ENCODE measurements at places on chromosomes 7 and 10. TPM values are rescaled to one million over a fixed set of nuclear protein-coding genes. Genes with fewer than 3 reads are reported as not detected.

DNA sequence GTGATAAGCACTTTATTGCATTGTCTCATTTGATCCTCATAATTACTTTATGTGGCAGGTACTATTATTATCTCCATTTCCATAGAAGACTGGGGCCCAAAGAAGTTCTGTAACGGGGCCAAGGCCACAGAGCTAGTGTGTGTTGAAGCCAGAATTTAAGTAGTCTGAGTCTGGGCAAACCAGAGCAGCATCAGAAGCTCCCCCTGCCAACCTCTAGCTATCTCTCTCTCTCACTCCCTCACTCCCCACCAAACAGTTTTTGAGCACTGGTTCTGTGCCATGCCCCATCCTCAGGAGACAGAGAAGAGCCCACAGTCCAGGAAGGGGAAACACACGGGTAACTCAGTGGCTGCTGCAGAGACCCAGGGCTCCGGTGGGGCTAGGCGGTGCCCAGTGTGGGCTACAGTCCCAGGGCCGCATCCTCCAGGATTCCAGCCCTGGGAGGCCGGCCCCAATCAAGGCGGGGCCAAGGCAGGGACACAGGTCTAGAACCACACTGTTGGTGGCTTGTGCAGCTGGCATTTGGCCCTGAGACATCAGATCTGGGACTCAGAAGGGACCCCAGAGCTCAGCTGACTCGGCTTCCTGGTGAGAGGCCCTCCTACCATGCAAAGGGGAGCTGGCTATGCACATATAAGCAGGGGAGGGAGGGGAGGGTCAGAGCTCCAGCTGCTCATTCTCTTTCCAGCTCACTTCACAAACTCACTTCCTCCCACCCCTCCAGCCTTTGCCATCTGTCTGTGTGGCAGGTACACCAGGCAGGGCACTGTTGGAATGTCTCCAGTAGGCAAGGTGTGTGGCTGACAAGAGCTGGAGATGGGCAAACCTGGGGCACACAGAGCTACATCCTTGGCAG lies 34.4 kb downstream of the COL13A1 start:
- no peak for DNase-seq

DNA sequence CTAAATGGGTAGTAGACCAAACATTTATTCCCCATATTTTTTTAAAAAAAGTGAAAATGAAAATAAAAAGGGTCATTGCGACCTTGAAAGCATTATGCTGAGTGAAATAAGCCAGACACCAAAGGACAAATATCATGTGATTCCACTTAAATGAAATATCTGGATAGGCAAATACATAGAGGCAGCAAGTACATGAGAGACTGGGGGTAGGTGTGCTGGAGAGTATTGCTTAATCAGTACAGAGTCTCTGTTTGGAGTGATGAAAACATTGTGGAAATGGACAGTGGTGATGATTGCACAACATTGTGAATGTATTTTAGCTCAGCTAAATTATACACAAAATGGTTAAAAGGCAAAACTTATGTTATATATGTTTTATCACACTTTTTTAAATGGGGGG lies 169.4 kb downstream of the AKR1D1 start:
- DNase-seq, result no peak

Gene PRR15
- not detected for total RNA-seq

Gene HABP2
- total RNA-seq, result not detected

GRCh38 chr10:77863446-77863845 lies 63.1 kb downstream of the DLG5 start:
- no peak for DNase-seq

Gene BLNK
- total RNA-seq, result not detected

Gene POM121C
- 73.6 TPM for total RNA-seq

DNA sequence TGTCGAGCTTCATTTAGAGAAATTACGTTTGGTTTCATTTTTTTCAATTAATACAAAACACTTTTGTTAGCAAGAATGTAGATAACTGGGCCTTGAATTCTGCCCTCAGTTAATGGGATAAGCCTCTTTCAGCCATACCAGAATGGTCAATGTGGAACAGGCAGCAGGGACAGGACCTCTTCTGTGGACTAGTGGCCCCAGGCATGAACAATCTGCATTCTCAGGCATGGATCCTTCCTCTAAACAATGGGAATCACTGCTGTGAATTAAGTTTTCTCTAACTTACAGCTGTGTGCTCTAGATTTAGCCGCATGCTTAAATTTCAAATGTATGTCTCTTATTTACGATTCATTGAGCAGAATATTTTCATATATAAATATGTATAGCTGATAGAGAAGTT lies 237.7 kb upstream of the PRKCQ start:
- no peak for DNase-seq

DNA sequence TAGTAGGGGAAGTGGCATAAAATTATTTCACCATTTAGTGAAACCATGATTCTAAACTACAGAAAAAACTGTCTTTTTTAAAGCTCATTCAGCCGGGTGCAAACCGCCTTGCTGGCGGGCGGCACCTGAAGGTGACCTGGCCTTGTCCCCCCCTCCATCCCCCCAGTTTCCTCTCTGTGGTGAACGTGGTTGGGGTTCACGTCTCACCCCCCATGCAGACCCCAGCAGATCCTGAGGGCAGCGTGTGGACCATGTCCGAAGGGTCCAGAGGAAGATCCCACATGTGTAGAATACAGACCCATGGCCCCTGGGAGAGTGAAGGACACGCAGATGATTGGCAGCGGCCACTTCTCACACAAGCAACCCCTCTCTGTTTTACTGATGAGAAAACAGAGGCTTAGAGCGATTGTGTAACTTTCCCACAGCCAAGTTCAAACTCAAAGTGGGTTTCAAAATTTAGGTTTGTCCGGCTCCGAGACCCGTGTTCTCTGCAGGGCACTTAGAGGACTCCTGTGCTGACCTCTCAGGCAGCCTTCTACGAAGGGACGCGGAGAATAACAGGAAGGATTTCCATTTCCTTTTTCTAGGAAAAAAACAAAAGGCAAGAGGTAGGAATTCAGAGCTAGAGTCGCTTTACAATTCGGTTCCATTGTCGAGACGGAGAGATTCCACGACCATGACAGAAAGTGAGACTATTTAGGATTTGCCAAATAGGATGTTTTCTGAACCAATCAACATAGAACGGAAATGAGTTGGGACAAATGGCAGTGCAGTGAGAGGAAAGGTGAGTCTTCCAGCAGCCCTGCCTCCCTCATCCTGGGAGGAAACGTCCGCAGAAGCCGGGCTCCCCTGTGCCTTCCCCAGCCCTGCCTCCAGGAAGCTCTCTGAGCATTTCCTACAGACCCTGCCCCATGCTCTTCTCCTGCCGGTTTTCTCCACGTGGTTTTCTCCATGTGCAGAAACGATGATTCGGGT lies 67.6 kb upstream of the PITRM1 start:
- DNase-seq, result no peak

Gene FRMD4A
- 1.3 TPM for total RNA-seq

Gene PHF14
- total RNA-seq, result 31.3 TPM

Gene CREB3L2
- total RNA-seq, result 32.9 TPM

Gene TNS3
- 2.3 TPM for total RNA-seq

DNA sequence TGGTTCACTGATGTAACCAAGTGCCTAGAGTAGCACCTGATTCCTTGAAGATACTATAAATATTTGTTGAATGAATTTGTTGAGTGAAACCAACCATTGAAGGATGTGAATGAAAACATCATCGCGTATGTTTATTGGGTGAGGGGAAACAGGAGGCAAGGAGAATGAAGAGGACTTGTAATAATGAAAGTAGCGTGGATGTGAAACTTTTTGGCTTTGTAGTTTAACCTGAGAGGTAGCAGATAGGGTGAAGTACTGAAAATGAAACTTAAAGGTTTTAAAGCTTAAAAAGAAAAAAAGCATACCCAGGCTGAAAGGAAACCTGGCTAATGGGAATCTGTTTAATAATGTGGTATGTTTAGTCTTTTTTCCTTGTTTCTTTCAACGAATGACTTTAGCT lies 5.2 kb downstream of the CCNY start:
- no peak for DNase-seq

GRCh38 chr10:75916906-75917305 lies 485.5 kb downstream of the LRMDA start:
- no peak for DNase-seq

DNA sequence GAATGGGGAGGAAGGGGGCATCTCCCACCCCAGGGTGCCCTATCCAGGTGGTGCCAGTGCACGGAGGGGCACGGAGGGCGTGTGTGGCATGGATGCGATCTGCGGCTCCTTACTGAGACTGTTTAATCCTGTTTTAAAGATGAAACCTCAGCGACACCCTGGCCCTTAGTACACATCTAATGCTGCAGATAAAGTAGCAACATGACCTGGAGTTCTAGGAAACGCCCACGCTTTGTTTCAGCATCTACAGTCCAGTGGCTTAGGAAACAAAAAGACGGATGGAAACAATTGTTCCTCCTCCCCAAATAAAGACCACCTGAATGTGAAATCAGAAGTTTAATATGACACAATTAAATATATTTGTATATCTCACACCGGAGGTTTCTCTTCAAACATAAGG lies 201.9 kb downstream of the DNAJB6 start:
- no peak for DNase-seq

GRCh38 chr7:80968606-80969005 lies 49.8 kb upstream of the SEMA3C start:
- DNase-seq, result no peak

Gene MMP21
- total RNA-seq, result 0.29 TPM

DNA sequence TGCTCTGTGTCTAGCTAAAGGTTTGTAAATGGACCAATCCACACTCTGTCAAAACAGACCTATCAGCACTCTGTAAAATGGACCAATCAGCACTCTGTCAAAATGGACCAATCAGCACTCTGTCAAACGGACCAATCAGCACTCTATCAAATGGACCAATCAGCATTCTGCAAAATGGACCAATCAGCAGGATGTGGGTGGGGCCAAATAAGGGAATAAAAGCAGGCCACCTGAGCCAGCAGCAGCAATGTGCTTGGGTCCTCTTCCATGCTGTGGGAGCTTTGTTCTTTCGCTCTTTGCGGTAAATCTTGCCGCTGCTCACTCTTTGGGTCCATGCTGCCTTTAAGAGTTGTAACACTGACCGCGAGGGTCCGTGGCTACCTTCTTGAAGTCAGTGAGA lies 740.5 kb upstream of the POM121L12 start:
- DNase-seq, result no peak

GRCh38 chr7:155786491-155786890 lies 25.8 kb downstream of the SHH start:
- no peak for DNase-seq

DNA sequence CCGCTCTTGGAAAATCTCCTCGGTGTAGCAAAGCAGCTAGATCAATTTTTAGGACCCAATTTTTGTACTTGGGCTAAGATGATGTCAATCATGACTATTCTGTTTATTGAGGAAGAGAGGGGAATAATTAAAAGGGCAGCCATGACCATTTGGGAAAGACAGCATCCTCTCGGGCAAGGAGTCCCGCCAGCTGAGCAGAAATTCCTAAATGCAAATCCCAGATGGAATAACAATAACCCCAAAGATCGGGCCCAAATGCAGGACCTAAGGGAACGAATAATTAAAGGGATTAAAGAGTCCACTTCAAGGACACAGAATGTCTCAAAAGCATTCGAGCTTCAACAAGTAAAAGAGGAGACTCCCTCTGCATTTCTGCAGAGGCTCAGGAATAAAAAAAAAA lies 18.7 kb downstream of the COL17A1 start:
- no peak for DNase-seq

DNA sequence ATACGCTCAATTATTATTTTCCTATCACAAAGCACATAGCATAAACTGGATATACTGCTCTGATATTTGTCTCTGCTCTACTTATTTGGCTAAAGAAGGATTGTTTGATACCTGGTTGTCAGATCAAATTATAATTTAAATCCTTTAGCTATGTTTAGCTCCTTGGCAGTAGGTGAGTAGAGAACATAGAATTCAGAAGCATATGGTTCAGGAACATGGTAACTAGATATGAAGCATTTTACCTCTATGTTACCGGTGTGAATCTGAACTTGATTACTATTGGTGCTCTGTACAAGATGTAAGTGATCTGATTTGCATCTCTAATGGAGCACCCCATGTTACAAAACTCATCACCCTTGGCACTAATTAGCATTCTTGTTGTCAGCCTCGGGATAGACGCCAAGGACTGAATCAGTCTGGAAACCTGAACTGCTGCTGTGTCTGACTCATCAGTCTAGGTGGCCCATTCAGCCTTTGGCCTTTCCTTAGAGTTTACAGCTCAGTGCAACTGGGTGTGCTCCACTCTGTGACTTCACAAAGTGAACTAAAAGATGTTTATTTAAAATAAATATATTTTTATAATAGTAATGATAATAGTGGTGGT lies 12.3 kb upstream of the MYPN start:
- DNase-seq, result no peak

DNA sequence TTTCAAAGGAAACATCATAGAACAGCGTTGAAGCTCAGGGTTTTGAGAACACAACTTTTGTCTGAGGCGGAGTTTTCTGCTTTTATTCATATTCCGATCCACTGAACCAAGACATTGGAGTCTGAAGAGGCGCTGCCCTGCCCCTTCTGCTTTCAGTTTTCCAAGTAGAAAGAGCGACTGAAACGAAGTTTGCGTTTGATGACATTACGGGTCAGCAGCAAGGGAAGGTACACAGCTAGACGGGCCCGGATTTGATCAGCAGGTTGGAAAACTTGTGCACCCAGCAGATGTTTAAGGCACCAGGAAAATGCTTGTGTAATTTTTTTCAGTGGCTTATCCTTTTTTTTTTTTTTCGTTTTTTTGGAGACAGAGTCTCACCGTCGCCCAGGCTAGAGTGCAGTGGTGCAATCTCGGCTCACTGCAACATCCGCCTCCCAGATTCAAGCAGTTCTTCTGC lies 720 bp downstream of the SUN1 start:
- DNase-seq, result no peak

Gene WEE2
- total RNA-seq, result not detected

- no peak for DNase-seq
These were observed 65.9 kb downstream of the ALOX5 start for GRCh38 chr10:45439873-45440272.
